ENCODE measurements at places on chromosomes 1 and 21.
A peak's percentile ranks its signal among the peaks of the same experiment; 100 is the strongest.

DNA sequence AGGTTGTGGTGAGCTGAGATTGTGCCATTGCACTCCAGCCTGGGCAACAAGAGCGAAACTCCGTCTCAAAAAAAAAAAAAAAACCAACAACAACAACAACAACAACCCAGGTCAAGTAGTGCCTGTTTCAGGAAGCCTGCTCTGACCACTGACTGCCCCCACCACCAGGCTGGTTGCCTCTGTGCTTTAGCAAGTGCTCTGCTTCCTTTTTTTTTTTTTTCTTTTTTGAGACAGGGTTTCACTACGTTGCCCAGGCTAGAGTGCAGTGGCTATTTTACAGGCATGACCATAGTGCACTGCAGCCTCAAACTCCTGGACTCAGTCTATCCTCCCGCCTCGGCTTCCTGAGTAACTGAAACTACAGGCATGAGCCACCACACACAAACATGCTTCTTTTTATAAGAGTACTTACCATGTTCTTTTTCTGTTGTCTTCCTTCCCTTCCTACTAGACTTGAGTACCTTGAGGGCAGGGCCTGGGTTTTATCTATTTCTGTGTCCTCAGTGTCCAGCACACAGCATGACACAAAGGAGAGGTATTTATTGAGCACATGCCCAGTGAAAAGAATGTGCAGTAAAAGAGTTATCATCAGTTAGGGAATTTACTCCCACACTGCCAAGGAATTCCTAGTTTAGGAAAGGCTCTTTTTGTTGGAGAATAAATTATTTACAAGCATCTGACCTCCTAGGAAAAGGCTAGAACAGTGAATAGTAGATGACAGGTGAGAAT is 9.9 kb upstream of the COA7 start:
- peak; percentile 71 for DNase-seq

GRCh38 chr21:15009837-15010363 is 54.9 kb downstream of the NRIP1 start:
- no peak for DNase-seq

GRCh38 chr21:25331286-25331685 is 276.0 kb downstream of the MRPL39 start:
- DNase-seq, result no peak

GRCh38 chr1:158208586-158209116 is 28.0 kb downstream of the CD1D start:
- no peak for DNase-seq

GRCh38 chr1:84997667-84998600 is 1.0 kb upstream of the MCOLN2 start:
- no peak for DNase-seq

Measured in LoVo (cell line).